IMR-90 (cell line): ENCODE measurements at places on chromosomes 13 and 19. TPM values are rescaled to one million over a fixed set of nuclear protein-coding genes. Genes with fewer than 3 reads are reported as not detected.

Gene MBD3L1
- total RNA-seq: not detected in 2 replicates

Gene ETHE1
- 141 and 161 TPM in 2 replicates for total RNA-seq

Gene GRK1
- total RNA-seq: not detected in 2 replicates

Gene CADM4
- total RNA-seq: 1.7 and 2.0 TPM in 2 replicates

Gene INSR
- total RNA-seq: 7.9 and 8.3 TPM in 2 replicates

Gene IGFL1
- total RNA-seq: not detected in 2 replicates

Gene WDR88
- total RNA-seq: not detected in 2 replicates

Gene ZNF878
- total RNA-seq: 0.28 and 0.36 TPM in 2 replicates

Gene REX1BD
- total RNA-seq: 14.2 and 19.2 TPM in 2 replicates

Gene CEACAM16
- total RNA-seq: not detected in 2 replicates

Gene VSTM2B
- total RNA-seq: not detected in 2 replicates

Gene SYDE1
- 18.6 and 19.4 TPM in 2 replicates for total RNA-seq

Gene CCDC194
- total RNA-seq: not detected in 2 replicates

Gene PNMA8C
- total RNA-seq: under 0.01 and 0.18 TPM in 2 replicates
